ENCODE measurements at places on chromosomes 1 and 21. TPM values are rescaled to one million over a fixed set of nuclear protein-coding genes. Genes with fewer than 3 reads are reported as not detected.

DNA sequence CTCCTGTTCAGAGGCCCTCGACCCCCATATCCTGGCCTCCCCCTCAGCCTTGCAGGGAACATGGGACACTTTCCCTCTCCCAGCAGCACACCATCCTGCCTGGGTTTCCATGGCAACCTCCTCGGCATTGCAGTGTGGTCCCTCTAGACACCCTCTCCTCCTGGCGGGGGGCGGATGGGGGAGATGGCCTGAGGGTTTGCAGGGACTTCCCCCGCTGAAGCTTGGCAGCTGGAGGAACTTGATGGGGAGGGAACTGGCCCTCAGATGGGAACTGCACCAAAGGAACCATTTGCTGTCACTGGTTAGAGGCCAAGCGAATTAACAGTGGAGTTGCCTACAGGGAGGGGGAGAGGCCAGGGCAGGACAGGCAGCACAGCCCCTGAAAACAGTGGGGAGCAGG is 28.7 kb downstream of the RIMS3 start:
- DNase-seq, result no peak

DNA sequence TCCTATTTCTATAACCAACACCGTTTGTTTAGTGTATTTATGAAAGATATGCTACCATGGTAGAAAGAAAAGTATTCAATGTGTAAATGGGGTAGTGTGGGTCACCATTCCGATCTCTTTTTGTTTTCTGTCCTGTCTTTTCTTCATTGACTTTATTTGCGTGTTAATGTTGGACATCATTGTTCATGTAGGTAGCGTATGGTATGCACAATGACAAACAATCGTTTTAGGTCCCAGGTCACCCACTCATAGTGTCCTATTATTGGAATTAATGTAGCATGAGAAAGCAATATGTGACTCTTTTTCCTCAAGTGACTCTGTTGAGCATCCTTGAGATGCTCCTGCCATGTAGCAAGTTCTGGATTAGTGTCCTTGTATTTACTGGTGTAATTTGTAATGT is 25.4 kb downstream of the ATP5PO start:
- DNase-seq, result no peak

DNA sequence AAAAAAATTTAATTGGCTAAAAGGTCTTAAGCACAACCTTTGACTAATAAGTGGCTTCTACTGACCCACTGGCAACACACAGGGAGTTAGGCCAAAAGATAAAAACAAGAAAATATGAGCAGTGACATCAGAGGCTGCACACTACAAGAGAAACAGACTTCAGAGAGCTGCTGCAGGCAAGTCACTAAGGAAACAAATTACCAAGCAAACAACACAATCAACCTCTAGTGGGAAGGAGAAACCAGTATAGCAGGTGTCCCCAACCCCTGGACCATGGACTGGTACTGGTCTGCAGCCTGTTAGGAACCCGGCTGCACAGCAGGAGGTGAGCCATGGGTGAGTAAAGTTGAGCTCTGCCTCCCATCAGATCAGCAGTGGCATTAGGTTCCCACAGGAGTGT is 20.8 kb upstream of the ENSA start:
- DNase-seq, result peak; percentile 4

DNA sequence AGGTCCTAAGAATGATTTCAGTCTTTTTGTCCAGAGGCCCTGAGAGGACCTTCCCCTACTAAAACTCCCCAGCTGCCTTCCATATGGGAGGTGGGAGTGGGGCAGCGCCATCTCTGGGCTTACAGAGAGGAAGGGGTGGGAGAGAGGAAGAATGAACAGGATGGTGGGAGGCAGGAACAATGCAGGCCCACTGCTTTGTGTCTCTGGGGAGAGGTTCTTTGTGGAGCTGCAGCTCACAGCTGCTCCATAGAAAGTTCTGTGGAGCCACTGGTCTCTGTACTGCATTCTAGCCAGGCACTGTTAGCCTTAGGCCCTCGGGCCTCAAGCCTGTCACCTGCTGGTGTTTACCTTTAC is 43.6 kb upstream of the A3GALT2 start:
- DNase-seq, result no peak

DNA sequence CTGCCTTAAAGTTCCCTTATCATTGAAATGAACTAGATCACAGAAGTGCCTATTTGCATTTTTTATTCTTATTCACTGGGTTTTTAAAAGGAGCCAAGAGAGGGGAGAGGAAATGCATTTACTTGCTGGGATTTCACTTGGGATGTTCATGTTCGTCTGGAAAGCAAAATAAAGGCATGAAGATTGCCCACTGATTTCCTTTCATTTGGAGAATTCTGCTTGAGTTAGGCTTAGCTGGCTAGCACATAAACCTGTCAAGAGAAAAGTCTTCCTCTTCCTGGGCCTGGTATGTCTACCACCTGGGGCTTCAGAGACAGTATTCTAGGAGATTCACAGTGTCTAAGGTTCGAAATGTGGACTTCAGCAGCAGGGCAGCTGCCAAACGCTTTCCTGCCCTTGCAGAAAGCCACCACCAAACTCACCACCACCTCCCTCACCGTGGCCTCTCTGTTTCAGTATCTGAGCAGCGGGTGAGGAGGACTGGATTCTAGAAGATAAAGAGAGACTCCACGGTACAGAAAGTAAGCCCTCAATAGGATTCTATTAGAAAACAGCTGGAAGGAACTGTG is 44.5 kb downstream of the HIVEP3 start:
- no peak for DNase-seq

LRRC39 gene
- total RNA-seq, result 0.22 TPM

DNA sequence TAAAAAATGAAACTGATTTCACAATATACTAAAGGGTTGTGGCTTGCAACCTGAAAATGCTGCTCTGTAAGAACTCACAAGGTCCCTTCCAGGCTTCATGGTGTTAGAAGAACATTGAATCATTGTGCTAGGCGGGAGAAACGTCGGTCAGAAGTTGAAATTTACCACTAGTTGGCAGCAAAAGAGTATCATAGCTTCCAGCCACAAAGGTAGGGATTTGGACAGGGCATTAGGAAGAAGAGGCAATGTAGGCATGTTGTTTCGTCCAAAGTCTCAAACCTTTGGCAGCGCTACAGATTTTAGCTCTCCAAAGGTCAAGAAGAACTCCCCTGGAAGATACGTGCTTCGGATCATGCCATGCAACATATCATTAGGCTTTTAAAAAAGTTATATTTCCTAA is 62.5 kb upstream of the ZP4 start:
- DNase-seq, result no peak

DNA sequence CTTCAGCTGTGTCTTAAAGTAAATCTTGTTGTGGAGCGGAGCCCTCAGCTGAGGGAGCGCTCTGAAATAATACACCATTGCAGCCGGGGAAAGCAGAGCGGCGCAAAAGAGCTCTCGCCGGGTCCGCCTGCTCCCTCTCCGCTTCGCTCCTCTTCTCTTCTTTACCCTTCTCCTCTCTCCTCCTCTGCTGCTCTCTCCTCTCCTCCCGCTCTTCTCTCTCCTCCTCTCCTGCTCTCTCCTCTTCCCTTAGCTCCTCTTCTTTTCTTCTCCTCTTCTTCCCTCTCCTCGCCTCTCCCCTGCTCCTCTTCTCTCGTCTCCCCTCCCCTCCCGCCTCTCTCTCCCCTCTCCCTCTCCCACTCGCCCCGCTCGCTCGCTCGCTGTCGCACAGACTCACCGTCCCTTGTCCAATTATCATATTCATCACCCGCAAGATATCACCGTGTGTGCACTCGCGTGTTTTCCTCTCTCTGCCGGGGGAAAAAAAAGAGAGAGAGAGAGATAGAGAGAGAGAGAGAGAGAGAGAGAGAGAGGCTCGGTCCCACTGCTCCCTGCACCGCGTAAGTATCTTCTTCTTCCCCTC is at the start of gene PROX1:
TSS of gene PROX1 (plus strand) at position 47 of the 580 bp plus-strand sequence. CDS start 8,563 bp downstream, outside the sequence.
- DNase-seq, result no peak

DNA sequence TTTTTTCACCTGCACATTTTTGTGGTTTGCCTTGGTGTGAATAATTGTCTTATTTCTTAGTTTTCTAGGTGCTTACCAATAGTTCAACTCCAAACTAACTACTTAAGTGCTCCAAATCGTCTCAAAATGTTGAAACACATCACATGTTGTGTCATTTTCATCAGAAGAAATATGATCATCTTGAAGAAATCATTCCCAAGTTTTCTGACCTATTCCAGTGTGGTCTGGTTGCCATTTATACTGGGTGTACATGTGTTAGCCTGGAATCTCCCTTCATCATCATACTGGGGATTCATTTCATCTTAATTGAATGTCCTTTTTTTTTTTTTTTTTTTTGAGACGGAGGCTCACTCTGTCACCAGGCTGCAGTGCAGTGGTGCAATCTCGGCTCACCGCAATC is 67.0 kb downstream of the EIF2B3 start:
- DNase-seq, result no peak

LRRC3 gene
- 5.6 TPM for total RNA-seq

- DNase-seq, result peak; percentile 71
Observed at GRCh38 chr1:214423045-214423444, 128.4 kb downstream of the PTPN14 start.

DNA sequence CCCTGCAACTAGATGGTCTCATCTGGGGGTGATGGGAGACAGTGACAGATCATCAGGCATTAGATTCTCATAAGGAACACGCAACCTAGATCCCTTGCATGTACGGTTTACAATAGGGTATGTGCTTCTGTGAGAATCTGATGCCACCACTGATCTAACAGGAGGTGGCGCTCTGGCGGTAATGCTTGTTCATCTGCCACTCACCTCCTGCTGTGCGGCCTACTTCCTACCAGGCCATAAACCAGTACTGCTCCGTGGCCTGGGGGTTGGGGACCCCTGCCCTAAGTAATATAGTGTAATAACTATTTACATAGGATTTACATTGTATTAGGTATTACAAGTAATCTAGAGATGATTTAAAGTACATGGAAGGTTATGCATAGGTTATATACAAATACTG is 134.9 kb downstream of the CLEC20A start:
- DNase-seq, result no peak

TMCO4 gene
- total RNA-seq, result 2.4 TPM

- DNase-seq, result no peak
Observed at GRCh38 chr1:7640920-7641585, 130.0 kb upstream of the VAMP3 start.

SMYD2 gene
- total RNA-seq, result 38.6 TPM

ZNF669 gene
- total RNA-seq, result 9.4 TPM

GRCh38 chr1:162003830-162004215 is 19.8 kb downstream of the OLFML2B start:
- peak; percentile 93 for DNase-seq

DNA sequence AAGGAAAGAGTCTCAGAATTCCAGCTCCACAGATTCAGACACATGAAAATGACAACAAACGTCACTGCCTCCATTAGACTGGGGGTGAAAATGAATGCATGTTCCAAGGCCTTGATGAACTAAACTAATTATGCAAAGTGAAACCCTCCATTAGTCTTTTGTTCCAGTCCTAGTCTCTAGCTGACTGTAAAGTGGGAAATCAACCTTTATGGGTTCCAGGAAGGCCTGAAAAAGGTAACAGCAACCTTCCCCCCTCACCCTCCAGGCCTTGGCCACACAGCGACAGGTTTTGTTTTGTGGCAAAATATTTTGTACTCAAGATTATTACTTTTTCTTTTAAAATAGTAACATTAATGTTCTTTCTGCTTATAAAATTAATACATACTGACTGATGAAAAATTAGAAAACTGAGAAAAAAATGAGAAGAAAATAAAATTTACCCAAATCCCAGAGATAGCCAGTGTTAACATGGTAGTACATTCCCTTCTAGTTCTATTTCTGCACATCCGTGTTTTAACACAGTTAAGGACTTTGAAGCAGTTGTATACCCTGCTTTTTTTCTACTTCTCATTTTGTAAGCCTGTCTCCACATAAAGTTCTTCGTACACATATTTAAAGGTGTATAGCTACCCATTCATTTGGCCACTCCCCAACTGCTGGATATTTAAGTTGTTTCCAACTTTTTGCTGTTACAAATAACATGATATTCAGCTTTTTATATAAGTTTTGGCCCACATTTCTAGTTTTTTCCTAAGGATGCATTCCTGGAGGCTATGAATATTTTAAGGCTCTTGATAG is 60.9 kb downstream of the CD2 start:
- DNase-seq, result no peak

TRPM2 gene
- total RNA-seq, result 0.79 TPM

FAM151A gene
- total RNA-seq, result not detected

All from astrocyte (in vitro differentiated cells and primary cell).